ENCODE measurements at places on chromosomes 6 and 20.

DNA sequence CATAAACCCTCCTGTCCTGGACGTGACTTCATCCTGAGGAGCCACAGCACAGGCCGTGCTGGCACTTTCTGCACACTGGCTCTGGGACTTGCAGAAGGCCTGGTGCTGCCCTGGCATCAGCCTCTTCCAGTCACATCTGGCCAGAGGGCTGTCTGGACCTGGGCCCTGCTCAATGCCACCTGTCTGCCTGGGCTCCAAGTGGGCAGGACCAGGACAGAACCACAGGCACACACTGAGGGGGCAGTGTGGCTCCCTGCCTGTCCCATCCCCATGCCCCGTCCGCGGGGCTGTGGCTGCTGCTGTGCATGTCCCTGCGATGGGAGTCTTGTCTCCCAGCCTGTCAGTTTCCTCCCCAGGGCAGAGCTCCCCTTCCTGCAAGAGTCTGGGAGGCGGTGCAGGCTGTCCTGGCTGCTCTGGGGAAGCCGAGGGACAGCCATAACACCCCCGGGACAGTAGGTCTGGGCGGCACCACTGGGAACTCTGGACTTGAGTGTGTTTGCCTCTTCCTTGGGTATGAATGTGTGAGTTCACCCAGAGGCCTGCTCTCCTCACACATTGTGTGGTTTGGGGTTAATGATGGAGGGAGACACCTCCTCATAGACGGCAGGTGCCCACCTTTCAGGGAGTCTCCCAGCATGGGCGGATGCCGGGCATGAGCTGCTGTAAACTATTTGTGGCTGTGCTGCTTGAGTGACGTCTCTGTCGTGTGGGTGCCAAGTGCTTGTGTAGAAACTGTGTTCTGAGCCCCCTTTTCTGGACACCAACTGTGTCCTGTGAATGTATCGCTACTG, 22.0 kb upstream of the PYGB start:
- no peak for DNase-seq

DNA sequence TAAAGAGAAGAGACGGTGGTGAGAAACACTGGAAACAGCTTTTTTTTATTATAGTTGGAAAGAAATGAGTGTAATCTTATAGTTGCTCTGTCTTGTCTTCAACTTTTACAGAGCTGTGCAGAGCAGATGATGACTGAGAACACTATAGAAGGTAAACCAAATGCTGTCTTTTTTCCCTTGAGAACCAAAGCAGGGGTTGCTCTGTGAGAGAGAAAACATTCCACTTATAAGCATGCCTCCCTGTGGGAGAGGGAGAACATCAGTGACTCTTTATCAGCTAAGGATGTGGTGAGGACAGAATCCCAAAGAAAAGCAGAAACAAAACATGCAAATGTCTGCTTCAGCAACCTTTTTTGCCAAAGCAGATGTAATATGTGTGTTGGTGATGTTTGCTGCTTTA, 179.3 kb upstream of the HDDC2 start:
- no peak for DNase-seq

- DNase-seq, result no peak
These were observed 6.5 kb upstream of the PERP start for GRCh38 chr6:138113588-138114210.

DNA sequence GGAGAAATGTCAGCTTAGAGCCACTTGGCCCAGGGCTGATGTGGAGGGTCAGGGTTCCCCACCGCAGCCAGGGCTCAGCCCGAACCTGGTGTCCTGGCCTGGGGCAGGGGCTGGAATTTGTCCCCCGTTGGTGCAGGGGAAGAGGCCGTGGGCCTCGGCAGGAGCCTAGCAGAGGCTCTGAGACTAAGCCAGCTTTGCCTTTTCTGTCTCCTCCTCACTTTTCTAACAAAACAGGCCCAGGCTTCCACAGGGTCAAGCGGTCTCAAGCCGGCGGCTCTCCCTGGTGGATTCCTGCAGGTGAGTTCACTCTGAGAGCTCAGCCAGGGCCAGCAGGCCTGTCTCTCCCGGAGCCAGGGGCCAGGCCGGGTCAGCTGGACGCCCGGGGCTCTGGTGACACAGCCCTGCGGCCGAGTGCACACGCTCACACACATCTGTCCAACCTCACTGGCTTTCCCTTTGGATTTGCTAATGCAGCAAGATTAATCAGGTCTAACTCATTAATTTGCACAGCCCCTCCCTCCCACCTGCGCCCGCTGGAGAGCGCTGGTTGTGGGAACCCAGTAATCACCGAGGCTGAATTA, 2.9 kb upstream of the CHRNA4 start:
- DNase-seq, result no peak

DNA sequence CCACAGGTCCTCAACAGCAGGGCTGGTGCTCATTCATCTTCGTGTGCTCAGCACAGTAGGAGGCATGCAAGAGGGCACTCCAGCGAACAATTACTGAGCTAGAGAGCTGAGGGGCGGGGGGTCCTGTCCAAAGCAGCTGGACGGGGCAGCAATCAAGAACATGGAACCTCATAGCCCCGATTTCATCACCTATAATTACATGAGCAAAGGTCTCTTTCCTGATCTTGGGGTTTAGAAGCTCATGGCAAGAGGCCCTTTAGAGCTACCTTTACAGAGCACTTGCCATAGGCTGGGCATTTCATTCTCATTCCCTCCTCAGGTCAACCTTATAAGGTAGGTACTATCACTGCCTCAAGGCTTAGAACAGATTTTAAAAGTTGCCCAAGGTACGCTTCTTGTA, 10.4 kb downstream of the MOCS1 start:
- DNase-seq, result no peak

- DNase-seq, result peak; percentile 41
These were observed 98.6 kb upstream of the MRPS10 start for GRCh38 chr6:42315991-42316970.

- no peak for DNase-seq
These were observed 37.2 kb upstream of the TFB1M start for GRCh38 chr6:155351273-155352129.

DNA sequence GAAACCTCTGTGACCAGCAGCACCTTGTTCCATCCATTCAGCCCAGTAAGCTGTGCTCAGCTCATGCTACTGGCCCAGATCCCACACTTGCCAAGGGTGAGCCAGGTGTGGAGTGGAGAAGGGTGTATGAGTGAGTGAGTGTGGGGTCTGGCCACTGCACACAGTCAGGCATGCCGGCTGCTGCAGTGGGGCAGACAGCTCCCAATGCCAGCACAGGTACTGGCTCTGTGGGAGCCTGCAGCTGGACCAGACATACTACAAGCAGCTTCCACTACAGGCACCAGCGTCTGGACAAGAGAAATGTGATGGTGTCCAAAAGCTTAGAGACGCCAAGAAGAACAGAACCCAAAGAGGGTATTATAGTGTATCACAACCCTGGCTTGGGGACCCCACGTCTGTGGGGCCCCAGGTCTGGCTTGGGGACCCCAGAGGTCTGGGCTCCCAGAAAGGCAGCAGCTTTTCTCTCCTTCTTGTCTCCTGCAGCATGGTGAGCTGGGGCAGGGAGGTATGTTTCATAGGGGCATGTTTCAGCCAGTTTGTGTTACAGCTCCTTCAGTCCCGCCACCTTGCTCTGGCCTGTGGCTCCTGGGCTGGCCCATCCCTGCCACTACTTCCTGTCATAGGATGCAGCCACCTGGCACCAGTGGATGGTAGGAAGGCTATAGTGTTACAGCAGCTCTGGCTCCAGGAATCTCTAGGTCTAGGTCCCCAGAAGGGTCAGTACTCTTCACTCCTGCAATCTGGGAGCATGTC, 152.4 kb upstream of the HSF2 start:
- no peak for DNase-seq

GRCh38 chr6:33688006-33688405, 23.5 kb downstream of the UQCC2 start:
- no peak for DNase-seq

All from hematopoietic multipotent progenitor cell treated with erythropoietin and hydrocortisone succinate and interleukin-3 and kit ligand, for 8 days (in vitro differentiated cells).